Dermis microvascular lymphatic vessel endothelial cell (primary cell): ENCODE measurements at places on chromosomes 1 and 21.

- no peak for DNase-seq
Observed at GRCh38 chr21:15968776-15969310, 239.1 kb downstream of the USP25 start.

GRCh38 chr1:50968821-50969610, 1.0 kb upstream of the CDKN2C start:
- peak; percentile 48 for DNase-seq

GRCh38 chr1:21319447-21320407, 29.5 kb upstream of the ECE1 start:
- DNase-seq, result no peak

DNA sequence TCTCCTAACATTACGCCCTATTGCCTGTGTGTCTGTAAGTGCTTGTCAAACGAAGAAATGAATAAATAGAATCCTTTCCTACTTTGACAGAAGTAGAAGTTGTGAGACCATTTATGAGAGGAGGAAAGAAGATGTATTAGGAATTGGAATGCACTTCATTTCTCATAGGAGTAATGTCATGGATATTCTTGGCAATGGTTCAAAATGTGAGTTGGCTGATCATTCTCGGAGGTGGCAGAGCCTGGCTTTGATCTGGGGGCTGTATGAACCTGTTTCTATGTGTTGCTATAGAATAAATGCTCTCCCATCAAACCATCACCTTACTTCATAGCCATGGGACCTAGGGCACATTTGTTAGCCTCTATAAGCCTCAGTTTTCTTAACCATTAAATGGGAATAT, 10.1 kb upstream of the SERBP1 start:
- peak; percentile 28 for DNase-seq

DNA sequence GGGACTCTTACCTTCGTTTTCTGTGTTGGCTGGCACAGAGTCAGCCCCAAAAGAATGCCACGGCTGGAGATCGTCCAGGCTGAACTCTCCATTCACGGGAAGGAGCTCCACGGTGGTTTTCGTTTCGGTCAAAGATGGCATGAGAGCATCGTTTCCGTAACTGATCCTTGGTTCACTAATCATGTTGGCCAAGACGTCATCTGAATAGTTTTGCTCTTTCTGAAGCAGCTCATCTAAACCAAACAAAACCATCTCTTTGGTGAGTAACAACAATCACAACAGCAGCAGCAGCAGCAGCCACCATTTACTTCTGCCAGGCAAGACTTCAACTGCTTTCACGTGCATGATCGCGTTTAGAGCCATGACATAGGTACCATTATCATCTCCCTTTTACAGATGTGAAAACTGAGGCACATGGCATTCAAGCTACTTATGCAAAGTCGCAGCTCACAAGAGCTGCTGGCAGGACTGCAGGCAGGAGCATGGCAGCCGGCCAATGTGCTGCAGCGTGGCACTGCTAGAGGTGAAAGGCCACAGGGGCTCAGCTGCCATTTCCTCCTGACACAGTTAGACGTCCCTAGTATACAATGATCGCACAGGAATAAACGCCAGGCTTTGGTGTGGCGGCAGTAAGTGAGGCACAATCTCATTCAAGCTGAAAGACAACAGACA, 177.1 kb downstream of the GABPA start:
- peak; percentile 81 for DNase-seq

DNA sequence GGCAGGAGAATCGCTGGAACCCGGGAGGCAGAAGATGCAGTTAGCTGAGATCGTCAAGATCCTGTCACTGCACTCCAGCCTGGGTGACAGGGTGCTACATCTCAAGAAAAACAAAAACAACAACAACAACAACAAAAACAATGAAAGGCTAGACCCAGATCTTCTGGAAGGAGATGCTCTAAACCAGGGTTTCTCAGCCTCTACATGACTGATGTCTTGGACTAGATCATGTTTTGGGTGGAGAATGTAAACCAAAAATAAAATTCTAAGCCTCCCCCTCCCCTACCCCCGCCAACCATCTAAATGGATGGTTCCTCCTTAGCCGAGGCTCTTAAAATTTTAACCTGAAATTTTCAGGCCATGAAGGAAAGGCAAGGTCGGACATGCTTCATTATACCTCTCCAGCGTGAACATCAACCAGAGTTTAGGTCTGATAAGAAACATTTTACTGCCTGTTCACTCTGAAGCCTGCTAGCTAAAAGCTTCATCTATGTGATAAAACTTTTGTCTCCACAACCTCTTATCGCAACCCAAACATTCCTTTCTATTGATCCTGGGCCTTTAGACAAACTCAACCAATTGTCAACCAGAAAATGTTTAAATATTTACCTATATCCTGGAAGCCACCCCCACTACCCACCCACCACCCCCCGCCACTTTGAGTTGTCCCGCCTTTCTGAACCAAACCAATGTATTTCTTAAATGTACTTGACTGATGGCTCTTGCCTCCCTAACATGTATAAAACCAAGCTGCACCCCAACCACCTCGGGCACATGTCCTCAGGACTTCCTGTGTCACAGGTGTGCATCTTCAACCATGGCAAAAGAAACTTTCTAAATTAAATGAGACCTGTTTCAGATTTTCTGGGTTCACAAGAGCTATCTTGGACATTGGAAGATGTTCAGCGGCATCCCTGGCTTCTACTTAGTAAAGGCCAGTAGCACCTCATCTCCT, 1.9 kb upstream of the CAPN2 start:
- DNase-seq, result no peak

DNA sequence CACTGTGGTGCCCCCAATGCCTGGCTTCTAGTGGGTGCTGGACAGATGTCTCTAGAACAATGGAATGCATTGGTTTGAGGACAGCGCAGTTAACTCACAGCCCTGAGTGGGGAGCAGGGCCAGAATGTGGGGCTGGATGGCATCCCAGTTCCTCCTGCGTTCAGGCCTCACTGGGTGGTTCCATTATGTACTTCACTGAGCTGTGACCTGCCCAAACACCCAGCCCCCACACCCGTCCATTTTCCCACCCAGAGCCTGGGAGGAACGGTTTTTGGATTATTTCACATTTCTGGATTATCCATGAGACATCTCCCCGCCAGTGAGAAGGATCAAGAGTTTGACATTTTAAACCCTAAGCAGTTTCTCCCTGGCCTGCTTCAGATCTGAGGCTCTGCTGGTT, 55.3 kb upstream of the WASF2 start:
- no peak for DNase-seq

DNA sequence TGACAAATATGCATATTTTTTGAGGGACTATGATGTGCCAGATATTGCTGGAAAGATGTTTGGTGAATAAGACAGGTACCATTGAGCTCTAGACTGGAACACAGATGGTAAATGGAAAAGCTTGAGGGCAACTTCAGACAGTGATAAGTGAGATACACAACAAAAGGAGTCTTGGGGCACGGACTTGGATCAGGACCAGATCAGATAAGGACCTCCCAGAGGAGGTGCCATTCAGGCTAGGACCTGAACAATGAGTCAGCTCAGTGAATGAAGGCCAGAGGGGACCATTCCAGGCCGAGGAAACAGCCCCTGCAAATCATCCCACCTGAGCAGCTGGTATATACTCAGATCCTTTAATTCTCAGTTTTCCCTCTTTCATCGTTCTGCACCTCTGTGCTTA, 1.8 kb upstream of the KCNJ15 start:
- no peak for DNase-seq

GRCh38 chr1:160862203-160863060, at the start of gene CD244:
TSS of gene CD244 (minus strand) at chr1:160862887. CDS start at chr1:160862677, 210 bp downstream.
- no peak for DNase-seq

DNA sequence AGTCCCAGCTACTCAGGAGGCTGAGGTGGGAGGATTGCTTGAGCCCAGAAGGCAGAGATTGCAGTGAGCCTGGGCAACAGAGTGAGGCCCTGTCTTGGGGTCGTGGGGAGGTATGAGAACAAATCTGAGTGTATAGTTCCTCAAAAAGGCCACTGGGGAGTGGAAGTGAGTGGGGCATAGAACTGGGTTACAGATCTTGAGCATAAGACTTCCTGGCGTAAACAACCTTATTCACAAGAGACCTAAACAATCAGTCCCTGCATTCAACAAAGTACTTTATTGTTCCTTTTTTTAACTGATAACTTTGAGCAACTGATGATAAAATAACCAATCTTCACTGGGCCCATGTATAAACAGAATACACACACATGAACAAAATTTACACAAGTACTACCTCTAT, 72.7 kb upstream of the MUTYH start:
- no peak for DNase-seq

GRCh38 chr21:29318354-29318753, 19.6 kb downstream of the BACH1 start:
- DNase-seq, result no peak

- peak; percentile 92 for DNase-seq
Observed at GRCh38 chr1:21933397-21934248, 3.5 kb downstream of the HSPG2 start.

- DNase-seq, result peak; percentile 69
Observed at GRCh38 chr1:47209725-47210325, 20.0 kb upstream of the PDZK1IP1 start.

- DNase-seq, result no peak
Observed at GRCh38 chr1:160744852-160745520, 5.9 kb downstream of the SLAMF7 start.

- no peak for DNase-seq
Observed at GRCh38 chr1:81314513-81315233, 486.1 kb upstream of the ADGRL2 start.

- no peak for DNase-seq
Observed at GRCh38 chr1:67605209-67605780, 79.7 kb upstream of the GADD45A start.

GRCh38 chr1:8562881-8563865, 245.3 kb downstream of the SLC45A1 start:
- peak; percentile 27 for DNase-seq

DNA sequence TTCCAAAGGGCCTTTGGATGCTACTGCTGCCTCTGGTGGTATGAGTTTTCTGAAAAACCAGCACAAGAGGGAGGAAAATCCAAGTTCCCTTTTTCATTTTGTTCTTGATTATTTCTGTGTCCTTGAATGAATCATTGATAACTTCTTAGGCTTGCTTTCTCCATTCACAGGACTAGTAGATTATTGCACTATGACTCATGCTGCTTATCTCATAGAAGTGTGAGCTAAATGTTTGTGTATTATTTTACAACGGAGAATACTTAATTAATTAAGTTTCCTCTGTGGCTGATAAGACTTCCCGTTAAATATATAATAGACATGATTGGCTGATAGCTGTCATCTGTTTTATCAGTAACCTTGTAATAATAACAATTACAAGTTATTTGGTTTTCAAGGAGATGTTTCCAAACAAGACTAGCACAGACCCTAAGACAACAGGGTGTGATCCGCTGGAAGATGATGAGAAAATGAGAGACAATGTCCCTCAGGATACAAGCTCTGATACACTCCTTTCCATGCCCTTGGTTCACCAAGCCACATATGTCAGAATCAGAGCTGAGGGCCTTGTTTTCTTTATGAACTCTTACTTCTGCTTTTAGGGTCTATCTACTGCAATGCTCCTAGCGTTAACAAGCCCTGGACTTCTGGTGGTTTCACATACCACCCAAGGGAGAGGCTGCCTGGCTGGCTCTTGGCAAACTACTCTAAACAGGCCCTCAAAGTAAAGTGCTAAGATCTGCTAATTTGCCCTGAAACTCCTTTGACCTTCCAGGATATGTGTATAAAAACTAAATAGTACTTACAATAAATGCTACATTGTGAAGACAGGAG, 1078.3 kb downstream of the TTLL7 start:
- no peak for DNase-seq

- DNase-seq, result no peak
Observed at GRCh38 chr1:175530622-175531375, 212.6 kb downstream of the TNR start.

GRCh38 chr1:52709016-52709415, 10.9 kb upstream of the COA7 start:
- no peak for DNase-seq

DNA sequence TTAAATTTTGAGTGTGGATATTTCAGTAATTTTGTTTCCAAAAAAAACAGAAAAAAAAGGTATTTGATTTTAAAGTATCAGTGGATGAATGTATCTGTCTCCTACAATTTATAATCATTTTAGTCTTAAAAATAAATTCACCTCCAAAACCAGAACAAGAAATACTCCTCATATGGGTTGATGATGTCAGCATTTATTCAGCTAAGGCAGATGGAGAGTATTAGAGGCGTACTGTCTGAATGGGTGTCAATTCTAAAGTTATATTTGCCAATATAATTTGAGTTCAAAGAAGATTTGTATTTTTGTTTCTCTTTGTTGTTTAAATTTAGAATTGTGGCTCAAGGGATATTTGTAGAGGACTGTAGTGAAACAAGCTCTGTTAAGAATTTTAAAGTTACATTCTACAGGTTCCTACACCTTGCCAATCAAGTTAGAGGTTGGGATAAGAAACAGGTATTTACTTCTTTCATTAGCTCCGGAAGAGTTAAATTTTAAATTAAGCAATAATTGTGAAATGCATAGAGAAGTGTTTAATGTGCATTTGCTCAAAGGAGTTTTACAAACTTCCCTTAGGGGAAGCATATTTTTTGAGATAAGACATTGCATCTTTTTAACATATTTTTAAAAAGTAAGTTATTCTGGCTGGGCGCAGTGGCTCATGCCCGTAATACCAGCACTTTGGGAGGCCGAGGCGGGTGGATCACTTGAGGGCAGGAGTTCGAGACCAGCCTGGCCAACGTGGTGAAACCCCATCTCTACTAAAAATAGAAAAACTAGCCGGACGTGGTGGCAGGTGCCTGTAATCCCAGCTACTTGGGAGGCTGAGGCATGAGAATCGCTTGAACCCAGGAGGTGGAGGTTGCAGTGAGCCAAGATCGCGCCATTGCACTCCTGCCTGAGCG, 1.2 kb downstream of the PLA2G4A start:
- DNase-seq, result no peak

DNA sequence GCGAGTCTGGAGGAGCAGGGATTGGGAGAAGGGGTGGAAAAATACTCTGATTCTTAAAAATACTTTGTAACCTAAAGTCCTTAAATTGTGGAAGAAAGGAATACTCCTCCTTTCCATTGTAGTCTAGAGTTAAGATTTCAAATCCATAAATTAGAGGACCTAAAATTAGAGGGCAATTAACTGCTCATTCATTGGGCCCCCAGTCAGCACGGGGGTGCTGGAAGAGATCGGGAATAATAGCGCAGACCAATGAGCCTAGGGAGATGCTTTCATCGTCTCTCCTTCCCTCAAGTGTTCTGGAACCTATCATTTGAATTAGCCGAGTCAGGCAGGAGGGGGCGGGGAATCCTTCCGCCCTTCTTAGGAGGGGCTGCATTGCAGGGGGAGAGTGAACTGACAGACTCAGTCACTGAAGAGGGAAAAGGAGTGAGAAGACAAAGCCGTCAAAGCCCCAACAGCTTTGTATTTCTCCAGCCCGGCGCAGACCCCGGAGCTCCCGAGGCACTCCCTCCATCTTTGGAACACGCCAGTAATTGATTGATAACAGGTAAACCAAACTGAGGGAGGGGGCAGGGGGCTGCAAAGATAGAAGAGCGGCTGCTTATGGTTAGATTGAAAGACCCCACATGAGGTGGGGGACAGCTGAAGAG, at the start of gene MLLT11:
Gene MLLT11 (plus strand): TSS at position 391 of the 650 bp plus-strand sequence. CDS start 6,828 bp downstream, outside the sequence.
- peak; percentile 63 for DNase-seq

GRCh38 chr1:165075725-165076370, 280.7 kb downstream of the LMX1A start:
- peak; percentile 9 for DNase-seq
